Colonic mucosa (tissue), 4 donors: ENCODE measurements at places on chromosomes 3 and 15.

DNA sequence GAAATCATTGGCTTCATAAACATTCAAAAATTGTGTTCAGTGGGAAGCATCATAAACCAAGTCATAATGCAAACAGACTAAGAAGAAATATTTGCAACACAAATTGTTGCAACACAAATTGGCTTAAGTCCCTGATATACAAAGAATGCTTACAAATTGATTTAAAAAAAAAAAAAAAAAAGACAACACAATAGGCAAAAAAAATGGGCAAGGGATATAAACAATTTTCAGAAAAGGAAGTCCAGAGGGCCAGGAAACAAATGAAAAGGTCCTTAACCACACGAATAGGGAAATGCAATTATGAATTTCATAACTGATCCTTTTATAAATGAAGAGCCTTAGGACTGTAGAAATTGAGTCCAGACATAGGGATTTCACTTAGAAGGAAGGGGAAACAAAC lies 98.9 kb downstream of the LRRK1 start:
- no peak for DNase-seq

DNA sequence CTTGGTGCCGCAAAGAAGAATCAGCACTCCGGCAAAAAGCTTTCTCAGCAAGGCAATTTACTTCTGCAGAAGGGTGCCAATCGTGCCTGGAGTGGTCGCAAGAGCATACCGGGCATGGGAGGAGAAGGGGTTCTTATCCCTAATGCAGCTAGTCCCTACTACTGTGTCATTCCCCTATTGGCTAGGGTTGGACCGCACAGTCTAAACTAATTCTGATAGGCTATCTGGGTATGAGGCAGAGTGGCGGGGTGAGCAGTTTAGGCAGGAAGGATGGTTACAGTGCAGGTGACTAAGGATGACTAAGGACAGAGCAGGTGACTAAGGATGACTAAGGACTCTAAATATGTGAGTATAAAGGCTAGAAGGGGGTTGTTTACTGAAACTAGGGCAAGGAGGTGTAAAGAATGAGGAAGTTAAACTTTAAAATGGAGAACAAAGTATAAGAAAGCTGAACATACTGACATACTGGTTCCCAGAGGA lies 52.9 kb downstream of the PGBD4 start:
- DNase-seq: no peak

- DNase-seq: no peak
Measured at GRCh38 chr15:32123473-32123872, 93.2 kb downstream of the CHRNA7 start.

DNA sequence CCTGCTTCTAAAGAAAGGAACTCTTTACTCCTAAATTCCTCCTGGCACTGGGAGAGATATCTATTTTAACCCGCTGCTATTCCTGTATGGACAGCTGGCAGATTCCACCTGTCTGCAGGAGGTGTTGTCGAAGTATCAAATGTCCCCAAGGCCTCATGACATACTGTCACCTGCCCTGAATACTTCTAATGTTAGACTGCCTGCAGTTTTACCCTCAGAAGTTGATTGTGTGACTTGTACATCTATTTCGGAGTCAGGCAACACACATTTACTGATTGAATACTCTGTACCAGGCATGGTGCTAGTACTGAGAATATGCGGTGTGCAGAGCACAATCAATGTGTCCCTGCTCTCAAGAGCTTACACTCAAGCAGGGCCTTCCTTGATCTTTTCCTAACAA lies 38.6 kb downstream of the PDZRN3 start:
- DNase-seq: no peak

DNA sequence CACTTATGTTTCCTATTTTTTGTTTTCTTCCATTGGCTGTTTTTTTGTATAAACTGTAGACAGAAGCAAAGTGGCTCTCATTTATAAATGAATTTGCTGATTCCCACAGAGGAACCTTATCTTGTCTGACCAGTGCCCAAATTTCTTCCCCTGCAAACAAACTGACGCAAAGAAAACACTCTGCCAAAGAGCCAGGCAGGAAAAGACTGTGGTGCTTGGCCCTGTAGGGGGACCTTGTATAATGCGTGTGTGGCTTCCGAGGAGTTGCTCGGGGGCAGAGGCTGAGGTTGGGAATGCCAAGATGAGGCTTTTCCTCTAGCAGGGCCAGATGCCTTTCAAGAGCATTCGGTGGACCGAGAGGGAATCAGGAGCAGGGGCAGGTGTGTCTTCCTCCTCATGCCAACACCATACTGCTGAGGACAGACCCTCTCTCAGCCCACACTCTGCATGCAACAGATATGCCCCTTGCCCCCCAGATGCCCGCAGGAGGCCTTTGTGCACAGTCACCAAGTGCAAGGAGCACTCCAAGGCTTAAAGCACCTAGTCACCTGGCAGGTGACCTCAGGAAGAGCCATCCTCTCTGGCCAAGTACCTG lies 104.3 kb upstream of the ABHD17C start:
- DNase-seq: no peak

GRCh38 chr3:69309814-69310213 lies 76.1 kb downstream of the FRMD4B start:
- DNase-seq: peak; percentile 24

- DNase-seq: no peak
Measured at GRCh38 chr15:41695750-41696436, 35.7 kb downstream of the MGA start.

- no peak for DNase-seq
Measured at GRCh38 chr3:186525369-186526255, 18.6 kb downstream of the CRYGS start.

DNA sequence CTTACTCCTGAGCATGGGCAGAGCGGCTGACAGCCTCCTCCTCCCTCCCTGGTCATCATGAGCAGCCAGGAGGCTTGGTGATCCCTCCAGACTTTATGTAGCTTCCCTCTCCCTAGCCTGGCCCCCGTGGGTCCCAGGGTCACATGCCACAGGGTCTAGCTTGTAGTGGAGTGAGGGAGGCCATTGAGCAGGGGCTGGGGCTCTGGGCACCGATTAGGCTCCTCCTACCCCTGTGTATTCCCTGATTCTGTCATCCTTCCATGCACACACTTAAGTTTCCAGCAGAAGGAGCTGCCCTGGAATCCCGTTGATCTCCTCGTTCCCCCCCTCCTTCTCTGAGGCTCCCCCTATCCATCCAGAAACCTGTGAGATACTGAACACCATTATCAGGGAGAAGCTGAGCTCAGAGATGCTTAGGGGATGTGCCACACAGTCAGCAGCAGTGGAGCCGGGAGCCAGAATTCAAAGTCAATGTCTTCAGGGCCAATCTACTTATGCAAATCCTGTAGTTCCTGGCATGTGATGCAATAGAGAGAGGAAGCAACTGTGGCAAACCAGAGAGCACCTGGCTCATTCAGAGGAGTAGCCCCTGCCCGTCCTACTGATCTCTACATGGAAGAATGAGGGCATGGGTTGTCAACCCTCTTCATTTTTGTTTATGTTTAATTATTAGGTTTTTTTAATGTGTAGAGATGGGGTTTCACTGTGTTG lies 17.2 kb downstream of the CCDC33 start:
- no peak for DNase-seq

GRCh38 chr3:126399351-126399735 lies 4.6 kb downstream of the CFAP100 start:
- no peak for DNase-seq

- DNase-seq: no peak
Measured at GRCh38 chr3:167798443-167798842, 62.9 kb downstream of the SERPINI1 start.

DNA sequence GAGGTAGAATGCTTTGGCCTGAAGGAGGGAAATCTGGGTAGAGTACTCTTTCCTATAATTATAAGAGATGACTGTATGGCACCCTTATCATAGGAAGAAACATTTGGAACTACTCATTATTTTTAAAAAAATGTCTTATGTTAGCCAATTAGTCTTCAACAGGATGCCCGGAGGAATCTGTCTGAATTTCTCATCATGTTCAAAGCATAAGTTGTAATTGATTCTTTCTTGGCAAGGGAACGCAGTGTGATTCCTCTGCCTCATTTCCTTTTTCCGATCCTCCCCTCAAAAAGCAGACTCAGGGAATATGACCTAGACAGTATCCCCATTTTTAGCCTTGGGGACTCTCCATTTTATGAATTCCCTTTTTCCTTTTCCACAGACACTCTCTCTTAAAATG lies 165.1 kb downstream of the IL5RA start:
- no peak for DNase-seq

- no peak for DNase-seq
Measured at GRCh38 chr15:81108427-81108826, 25.6 kb upstream of the CFAP161 start.

DNA sequence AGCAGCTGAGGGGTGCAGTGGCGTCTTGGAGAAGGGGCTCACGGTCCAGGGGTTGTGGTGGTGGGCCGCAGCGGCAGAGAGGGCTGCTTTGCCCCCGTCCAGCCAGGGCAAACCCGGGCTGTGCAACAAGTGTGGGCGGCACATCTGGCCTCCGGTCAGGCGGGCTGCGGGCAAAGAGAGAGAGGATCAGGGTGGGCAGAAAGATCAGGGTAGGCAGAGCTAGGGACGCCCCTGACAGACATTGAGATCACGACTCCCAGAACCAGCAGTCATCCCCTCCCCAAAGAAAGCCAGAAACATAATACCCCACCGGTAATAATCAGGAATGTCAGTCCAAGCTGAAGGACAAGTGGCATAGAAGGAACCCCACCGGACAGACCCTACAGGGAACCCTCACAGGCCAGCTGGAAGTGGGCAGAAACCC lies 6.8 kb downstream of the GATA2 start:
- DNase-seq: no peak

GRCh38 chr3:179956416-179956830 lies 80.3 kb downstream of the PEX5L start:
- DNase-seq: no peak

- DNase-seq: no peak
Measured at GRCh38 chr3:105503191-105503593, 136.5 kb downstream of the ALCAM start.

- DNase-seq: no peak
Measured at GRCh38 chr15:85639752-85640381, 154.9 kb downstream of the KLHL25 start.

DNA sequence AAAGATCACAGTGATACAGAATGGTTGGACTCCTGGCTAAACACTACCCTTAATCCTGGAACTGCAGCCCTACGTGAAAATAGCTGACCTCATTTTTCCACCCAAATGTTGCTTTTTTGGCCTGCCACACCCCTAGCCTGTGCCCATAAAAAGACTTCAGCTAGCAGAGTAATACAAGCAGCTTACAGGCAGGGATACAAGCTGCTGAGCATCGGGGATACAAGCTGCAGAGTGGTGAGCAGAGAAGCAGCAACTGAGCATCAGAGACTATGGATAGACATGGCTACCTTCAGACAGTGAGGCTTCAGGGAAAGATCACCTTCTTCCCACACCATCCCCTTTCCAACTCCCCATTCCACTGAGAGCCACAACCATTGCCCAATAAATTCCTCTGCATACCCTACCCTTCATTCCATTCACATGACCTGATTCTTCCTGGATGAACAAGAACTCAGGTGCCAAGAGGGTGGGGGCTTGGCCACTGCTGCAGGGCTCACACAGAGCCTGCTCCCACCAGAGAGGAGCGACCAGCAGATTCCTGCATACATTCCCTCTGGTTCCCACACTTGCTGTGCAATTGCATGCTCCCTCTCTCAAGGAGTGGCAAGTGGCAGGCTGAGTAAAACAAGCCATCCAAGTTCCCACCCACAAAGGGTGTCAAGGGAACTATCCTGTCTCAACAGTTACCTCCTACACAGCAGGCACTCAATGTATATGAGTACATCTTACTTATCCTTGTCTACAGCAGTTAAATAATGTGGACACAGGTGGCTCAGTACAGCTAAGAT lies 217.5 kb downstream of the ALCAM start:
- no peak for DNase-seq

- no peak for DNase-seq
Measured at GRCh38 chr3:53169045-53169831, 8.2 kb downstream of the PRKCD start.

- no peak for DNase-seq
Measured at GRCh38 chr15:76203346-76204108, 107.7 kb downstream of the ETFA start.

DNA sequence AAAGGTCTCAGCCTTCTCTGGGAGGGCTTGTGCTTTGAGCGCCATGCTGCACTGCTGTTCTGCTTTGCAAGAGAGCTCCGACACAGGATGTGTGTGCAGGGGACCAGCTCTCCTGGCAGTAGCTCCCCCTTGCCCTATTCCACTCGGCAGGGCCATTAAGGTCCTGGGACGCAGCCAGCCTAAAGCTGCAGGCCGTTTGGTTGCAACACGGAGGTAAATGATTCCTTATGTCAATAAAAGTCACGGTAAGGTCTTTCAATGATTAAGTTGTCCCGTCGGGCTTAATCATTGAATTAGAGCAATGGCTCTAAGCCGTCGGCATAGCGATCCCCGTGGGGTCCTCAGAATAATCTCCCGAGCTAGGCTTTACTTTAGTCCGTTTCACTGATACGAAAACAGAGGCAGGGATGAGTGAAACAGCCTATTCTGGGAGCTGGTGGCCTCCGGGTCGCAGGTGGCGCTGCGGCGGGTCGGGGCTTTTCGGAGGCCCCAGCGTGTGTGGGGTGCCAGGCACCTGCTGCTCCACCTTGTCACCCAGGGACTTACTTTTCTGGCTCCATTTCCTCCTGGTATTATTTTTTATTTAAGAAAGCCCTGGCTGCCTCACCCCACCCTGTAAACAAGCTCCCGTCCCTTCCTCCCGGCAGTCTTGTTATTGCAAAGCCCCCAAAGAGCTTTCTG lies 525.2 kb downstream of the OCA2 start:
- DNase-seq: no peak

GRCh38 chr3:97979610-97980009 lies 7.4 kb upstream of the RIOX2 start:
- no peak for DNase-seq

DNA sequence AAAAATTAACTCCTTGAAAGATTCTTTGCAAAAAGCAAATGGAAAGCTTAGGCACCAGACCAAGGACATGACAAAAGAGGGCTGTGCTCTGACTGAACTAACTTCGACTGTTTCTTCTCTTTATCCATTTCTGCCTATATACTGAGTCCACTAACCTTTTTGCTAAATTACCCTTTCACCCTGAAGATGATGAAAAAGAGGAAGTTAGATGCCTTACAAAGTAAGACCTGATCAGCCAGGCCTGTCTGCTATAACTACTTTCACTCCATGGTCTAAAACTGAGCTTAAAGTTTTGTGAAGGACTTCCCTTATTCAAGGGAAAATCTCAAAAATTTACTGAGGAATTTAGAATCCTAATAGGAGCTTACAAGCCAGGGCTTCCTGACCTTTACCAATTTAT lies 6.2 kb upstream of the IGSF10 start:
- no peak for DNase-seq
